ENCODE measurements at places on chromosomes 5 and 9. TPM values are rescaled to one million over a fixed set of nuclear protein-coding genes. Genes with fewer than 3 reads are reported as not detected.

DNA sequence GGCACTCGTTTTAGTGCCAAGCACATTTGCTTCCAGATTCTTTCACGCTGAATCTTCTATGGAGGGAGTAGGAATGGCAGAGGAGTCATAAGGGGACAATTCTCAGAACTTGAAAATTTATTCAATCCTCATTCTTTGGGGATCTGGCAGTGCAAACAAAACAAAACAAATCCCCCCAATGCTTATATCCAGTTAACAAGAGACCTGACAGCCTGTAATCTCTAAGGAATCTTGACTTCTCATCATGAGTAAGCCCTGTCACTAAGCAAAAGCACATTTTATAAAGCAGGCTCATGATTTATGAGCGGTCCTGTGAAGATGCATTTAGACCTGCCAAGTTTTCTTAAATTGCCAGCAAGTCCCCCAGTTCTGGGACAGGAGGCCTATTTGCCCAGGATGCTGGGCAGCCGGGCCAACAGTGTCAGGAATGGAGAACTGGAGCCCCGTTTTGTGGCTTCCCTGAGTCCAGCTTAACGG lies 513.9 kb downstream of the CTNND2 start:
- DNase-seq = no peak

DNA sequence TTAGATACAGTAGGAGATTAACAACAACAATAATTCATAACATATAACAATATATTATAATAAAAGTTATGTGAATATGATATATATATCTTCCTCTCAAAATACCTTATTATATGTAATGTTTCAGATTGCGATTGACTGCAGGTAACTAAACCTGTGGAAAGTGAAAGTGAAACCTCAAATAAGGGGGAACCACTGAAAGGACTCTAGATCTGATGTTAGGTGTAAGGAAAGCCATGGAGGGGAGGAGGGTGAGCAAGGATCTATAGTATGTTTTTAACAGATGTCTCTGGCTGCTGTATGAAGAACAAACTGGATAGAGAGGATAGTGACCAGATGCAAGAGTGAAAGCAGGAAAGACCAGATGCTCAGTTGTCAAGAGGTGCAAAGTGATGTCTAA lies 5.8 kb upstream of the FSTL4 start:
- no peak for DNase-seq

GRCh38 chr5:133509742-133510079 lies 102.6 kb downstream of the FSTL4 start:
- DNase-seq = no peak

GRCh38 chr5:158736150-158736870 lies 363.4 kb downstream of the EBF1 start:
- no peak for DNase-seq

Gene WNT8A
- polyA plus RNA-seq = not detected

DNA sequence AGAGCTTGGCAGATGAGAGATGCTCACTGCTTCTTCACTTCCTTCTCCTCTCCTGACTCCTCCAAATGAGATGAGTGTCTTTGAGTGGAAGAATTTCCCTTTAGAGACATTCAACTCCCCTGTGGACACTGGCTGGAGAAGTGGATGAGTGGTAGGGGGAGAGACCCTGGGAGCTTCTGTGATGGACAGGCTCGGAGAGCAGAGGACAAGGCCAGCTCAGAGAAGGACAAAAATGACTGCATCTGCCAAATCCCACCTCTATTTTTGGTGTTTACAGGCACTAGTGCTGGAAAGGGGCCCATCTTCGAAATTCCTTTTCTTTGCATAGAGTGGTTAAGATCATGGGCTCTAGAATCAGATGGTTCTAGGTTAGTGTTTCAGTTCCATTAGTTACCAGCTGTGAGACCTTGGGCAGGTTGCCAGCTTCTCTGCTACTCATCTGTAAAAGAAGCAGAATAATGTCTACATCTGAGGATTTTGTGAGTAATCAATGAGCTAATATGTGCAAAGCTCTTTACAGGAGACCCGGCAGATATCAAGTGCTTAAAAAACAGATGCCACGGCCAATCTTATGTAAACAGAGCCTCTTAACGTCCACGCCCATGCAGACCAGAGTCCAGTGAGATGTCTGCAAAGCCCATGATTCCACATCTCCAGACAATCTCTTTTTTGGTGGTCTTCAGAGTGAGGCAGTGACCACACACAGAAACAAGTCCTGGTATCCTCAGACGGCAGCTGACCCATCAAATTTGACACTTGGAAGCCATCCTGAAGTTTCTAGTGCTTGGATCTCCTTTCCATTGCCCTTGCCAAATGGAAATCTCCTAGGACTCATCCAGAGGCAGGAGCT lies 13.6 kb upstream of the COL27A1 start:
- DNase-seq = no peak

Gene PHAX
- 30.9 TPM for polyA plus RNA-seq

DNA sequence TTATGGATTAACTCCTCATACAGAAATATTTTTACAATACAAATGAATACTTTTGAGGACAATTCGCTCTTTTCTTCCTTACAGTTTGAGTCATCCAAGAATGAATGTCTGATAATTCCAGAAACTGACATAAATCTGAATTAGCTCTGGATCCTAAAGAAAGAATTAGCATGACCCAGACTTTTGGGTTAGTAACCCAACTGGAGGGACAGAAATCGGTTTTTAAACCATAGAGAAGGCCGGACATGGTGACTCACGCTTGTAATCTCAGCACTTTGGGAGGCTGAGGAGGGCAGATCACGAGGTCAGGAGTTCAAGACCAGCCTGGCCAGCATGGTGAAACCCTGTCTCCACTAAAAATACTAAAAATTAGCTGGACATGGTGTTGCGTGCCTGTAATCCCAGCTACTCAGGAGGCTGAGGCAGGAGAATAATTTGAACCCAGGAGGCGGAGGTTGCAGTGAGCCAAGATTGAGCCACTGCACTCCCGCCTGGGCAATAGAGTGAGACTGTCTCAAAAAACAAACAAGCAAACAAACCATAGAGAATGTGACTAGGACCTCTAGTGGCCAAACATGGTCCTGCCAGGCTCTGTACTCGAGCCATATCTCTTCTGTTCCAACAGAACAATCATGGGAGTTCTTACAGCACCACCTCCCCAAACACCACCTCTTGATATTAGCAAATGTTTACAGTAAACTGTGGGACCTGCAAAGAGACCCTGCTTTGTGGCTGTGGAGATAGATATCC lies 44.8 kb downstream of the LURAP1L start:
- DNase-seq = no peak

Gene ESM1
- polyA plus RNA-seq = 2.9 TPM

DNA sequence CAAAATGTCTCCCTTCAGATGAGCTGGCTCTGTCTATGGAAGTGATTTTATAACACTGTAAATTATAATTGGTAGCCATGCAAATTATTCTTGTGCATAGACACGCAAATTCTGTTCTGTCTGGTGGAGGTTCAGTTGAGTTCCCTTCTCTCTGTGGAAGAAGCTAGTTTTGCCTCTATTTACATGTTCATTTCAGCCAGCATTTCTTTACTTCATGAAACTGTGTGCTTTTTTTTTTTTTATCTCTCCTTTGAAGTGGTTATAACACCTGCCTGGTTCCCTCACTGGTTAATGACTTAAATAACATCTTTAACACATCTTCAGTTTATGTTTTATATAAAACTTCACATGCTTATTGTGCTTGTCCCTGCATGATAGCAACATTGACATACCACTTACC lies 149.4 kb upstream of the FBXL7 start:
- no peak for DNase-seq

DNA sequence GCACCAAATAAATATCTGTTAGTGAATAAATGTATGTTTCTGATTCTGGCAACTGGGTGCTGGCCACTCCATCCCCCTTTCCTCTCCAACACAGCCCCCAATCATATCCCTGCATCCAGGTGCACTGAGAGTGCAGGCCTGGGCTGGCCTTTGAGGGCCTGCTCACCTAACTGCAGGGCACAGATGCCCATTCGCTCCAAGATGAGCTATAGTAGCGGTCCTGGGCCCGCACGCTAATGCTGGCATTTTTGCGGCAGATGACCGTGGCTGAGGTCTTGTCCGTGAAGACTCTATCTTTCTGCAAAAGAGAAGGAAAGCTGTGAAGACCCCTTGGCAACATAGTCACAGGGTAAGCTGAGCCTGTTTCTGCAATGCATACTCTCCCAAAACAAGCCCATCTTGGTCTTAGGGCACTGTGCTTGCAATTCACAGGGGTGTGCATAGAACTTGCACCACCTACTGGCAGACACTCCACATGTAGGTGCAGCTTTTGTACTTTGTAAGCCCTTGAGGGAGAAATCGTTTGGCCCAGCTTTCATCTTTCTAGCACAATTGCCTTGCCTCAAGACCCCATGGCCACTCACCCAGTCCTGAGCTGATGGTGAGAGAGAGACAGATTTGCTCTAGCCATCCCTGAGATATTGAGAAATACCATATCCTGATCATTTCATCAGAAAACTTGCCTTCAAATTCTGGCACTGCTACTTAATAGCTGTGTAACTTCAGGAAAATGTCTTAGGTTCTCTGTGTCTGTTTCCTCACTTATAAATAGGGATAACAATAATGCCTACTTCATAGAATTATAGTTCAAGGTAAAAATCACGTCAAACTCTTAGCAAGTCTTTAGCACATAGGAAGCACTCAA lies 13.5 kb downstream of the IL12B start:
- peak; percentile 17 for DNase-seq

Gene JAKMIP2
- polyA plus RNA-seq = 3.1 TPM

DNA sequence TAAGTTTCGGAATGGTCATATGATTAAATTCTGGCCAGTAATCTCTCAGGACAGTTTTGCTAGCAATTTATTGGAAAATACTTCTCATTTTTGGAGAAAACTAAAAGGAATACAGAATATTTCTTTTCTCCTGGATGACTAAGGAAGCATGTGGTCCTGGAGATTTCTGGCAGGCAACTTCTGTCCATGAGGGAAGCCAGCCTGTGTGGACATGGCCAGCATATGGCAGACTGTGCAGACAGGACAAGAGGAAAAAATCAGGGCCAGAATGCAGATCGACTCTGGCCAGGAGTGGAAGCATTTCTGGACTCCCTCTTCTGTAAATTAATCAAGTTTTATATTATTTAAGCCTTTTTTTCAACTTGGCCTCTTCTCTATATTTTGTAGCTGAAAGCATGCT lies 100.4 kb upstream of the CDH18 start:
- DNase-seq = no peak

DNA sequence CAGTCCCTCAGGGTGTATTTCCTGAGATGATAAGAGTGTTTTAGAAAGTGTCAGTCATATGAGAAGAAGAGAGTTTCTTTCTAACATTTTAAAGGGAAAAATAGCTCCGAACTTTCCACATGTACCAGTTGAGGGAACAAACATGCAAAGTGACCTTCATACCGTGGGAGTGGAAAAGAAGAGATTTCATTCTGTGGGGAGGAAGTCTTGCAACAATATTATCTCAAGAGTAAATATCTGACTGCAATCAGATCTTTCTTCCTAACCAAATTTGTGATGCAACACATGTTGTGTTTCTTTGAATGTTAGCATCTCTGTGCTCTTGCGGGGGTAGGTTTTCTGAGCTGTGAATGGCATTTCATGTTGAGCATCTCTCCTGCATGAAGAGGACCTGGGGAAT lies 30.6 kb downstream of the ANKRD55 start:
- DNase-seq = no peak

Gene KIF4B
- 0.01 TPM for polyA plus RNA-seq

GRCh38 chr9:93198838-93199625 lies 15.1 kb downstream of the WNK2 start:
- no peak for DNase-seq
